A549 (cell line): ENCODE measurements at places on chromosomes 1 and 21.

- peak; percentile 31 for DNase-seq
Observed at GRCh38 chr1:235327559-235328270, at the start of gene ARID4B. ARID4B (minus strand) TSS chr1:235328179; CDS start chr1:235326919, 1,260 bp downstream.

- DNase-seq: no peak
Observed at GRCh38 chr1:12229386-12229834, 420 bp upstream of the VPS13D start.

GRCh38 chr21:32604464-32604863, 7.7 kb downstream of the CFAP298 start:
- DNase-seq: no peak

- DNase-seq: peak; percentile 85
Observed at GRCh38 chr1:236103646-236104218, 38.6 kb upstream of the GPR137B start.

DNA sequence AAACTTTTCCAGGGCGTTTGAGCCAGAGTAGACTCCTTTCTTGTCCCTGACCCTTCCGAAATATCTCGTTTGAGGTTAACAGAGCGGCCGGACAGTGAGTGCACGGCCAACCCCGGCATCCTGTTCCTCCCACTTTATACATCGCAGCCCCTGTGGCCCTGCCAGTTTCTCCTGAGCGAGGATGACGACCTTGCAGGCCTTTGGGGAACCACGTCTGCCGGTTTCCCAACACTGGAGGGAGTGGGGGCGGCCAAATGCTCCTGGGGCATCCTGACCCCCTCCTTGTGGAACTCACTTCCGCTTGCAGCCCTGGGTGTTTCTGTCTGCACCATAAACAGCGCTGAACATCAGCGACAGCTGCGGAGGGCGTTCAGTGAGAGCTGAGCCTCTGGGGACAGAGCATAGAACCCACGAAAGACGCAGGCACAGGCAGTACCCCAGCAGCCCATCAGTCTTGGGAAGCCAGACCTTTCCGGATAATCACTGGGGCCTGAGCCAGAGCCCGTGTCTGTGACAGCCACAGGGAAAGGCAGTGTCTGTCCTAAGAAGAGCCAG, 4.8 kb upstream of the KCNAB2 start:
- DNase-seq: no peak
